ENCODE measurements at places on chromosomes 1 and 21. TPM values are rescaled to one million over a fixed set of nuclear protein-coding genes. Genes with fewer than 3 reads are reported as not detected.

DHX9 gene
- total RNA-seq, result 163 TPM

GRCh38 chr1:3261007-3261968, 192.3 kb downstream of the PRDM16 start:
- peaks cover 3% of the 10 kb centered on the region for H3K27me3 ChIP-seq
- H3K4me3 ChIP-seq, result no peak overlapping the region
- no peaks in the 10 kb centered on the region for H3K36me3 ChIP-seq
- H3K4me1 ChIP-seq, result peaks cover 40% of the 10 kb centered on the region

DNA sequence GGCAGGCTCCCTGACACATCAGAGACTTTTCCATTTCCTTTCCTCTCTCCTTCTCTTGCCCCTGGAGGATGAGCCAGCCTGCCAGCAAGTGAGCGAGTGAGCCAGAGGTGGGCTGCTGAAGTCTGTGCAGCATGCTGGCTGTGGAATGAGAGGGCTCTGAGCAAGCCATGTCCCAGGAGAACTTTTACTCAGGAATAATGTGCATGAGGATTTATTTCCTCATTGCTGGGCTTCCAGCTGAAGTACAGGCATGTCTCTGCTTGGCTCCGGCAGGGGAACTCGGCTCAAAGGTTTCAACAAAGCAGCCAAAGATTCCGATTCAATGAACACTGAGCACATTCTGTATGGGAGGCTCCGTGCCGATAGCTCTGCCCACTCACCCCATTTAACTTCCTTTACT, 43.7 kb downstream of the UBIAD1 start:
- DNase-seq, result no peak
- H3K4me3 ChIP-seq, result no peak overlapping the region
- peak overlapping the region; percentile 37 for H3K27ac ChIP-seq
- H3K27me3 ChIP-seq, result no peaks in the 10 kb centered on the region

REN gene
- not detected for total RNA-seq
